Endothelial cell (in vitro differentiated cells): ENCODE measurements at places on chromosomes 13 and 19. TPM values are rescaled to one million over a fixed set of nuclear protein-coding genes. Genes with fewer than 3 reads are reported as not detected.
A peak's percentile ranks its signal among the peaks of the same experiment; 100 is the strongest.

- H3K4me1 ChIP-seq, result no peaks in the 10 kb centered on the region
- H3K36me3 ChIP-seq, result peaks cover 7% of the 10 kb centered on the region
- no peak overlapping the region for H3K4me3 ChIP-seq
- DNase-seq, result no peak
- H3K27me3 ChIP-seq, result no peaks in the 10 kb centered on the region
- H3K27ac ChIP-seq, result no peak overlapping the region
Measured at GRCh38 chr13:45143346-45143751, 23.0 kb downstream of the GTF2F2 start.

DNA sequence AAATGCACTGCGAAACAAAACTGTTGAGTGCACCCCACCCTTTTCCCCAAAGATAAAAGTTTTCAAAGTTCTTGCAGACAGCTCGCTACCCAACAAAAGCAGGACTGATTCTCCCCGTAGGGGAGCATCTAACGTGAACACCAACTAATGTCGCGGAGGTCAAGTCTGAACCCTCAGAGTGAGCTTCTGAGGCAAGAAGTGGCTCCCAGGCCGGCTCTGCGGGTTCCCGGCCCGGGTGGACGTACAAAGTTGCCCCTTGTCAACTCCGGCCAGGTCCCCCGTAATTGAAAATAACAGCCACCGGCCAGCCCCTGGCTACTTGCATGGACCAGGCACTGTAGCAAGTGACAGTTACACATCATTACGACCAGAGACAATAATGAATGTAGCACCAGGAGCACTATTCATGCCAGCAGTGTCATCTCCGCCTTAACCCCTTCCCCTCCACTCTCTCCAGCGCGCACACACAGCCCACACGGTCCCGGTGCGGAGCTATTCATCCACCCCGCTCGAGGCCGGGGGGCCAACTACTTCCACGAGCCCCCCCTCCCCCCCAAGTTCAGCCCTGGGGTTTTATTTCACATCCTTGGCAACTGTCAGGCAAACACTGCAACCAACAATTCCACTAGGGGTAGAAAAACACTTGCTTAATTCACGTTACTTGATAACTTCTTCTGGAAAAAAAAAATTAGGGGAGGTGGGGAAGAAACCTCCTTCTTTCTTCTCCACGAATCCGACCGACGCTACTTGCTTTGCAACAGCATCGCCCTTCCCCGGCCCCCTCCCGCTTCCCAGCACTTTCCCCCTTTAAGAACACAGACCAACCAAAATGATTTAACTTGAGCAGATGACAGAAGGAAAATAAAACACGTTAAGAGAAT is 1.2 kb downstream of the KLF12 start:
- peak; percentile 38 for DNase-seq
- H3K36me3 ChIP-seq, result peaks cover 6% of the 10 kb centered on the region
- peak overlapping the region; percentile 100 for H3K4me3 ChIP-seq

DNA sequence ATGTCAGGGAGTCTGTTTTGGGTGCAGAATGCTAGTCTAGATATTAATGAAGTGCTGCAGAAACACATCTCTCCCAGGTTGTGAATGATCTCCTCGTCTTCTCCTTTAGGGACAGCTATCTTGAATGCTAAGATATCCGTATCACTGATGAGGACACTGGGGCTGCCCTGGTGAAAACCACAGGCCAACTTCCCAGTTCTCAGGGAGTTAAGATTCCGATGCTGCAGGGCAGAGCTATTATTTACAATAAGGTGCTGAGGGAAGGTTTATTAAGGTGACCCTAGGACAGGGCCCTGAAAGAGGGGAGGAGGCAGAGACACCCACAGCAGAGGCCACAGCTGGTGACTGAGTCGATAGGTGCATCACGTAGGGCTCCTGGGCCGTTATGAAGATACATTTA is 66.1 kb downstream of the TNFRSF19 start:
- H3K27me3 ChIP-seq, result no peaks in the 10 kb centered on the region
- no peak for DNase-seq
- H3K36me3 ChIP-seq, result no peaks in the 10 kb centered on the region
- peak overlapping the region; percentile 2 for H3K27ac ChIP-seq
- no peak overlapping the region for H3K4me3 ChIP-seq

ZNF90 gene
- total RNA-seq, result 16.7 TPM

GRCh38 chr13:74550039-74550438 is 415.8 kb upstream of the KLF12 start:
- H3K4me3 ChIP-seq, result no peak overlapping the region
- H3K27me3 ChIP-seq, result no peaks in the 10 kb centered on the region
- no peak overlapping the region for H3K27ac ChIP-seq
- DNase-seq, result no peak

ZNF552 gene
- total RNA-seq, result 7.0 TPM

PRTN3 gene
- not detected for total RNA-seq

GRCh38 chr19:51398096-51398704 is 7.8 kb upstream of the C19orf84 start:
- peaks cover 12% of the 10 kb centered on the region for H3K36me3 ChIP-seq
- no peaks in the 10 kb centered on the region for H3K4me1 ChIP-seq
- no peak overlapping the region for H3K27ac ChIP-seq

DNA sequence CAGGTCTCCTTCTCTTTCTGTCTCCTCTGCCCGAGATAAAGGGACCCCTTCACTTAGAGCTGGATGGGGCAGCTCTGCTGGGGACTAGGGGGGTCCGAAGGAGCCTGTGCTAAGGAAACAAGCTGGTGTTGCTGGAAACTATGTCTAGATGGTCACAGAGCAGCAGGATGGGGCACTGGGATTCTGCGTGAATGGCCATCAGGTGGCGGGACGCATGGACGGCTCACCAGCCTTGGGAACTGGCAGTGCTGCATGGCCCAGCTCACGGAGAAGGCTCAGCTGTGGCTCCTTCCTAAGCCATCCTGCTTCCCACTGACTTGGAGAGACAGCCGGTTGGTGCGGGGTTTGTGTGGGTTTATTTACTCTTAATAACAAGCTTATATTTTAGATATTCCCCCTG is 411.8 kb downstream of the ZNF536 start:
- no peaks in the 10 kb centered on the region for H3K36me3 ChIP-seq
- peaks cover 4% of the 10 kb centered on the region for H3K27me3 ChIP-seq
- DNase-seq, result no peak

DNA sequence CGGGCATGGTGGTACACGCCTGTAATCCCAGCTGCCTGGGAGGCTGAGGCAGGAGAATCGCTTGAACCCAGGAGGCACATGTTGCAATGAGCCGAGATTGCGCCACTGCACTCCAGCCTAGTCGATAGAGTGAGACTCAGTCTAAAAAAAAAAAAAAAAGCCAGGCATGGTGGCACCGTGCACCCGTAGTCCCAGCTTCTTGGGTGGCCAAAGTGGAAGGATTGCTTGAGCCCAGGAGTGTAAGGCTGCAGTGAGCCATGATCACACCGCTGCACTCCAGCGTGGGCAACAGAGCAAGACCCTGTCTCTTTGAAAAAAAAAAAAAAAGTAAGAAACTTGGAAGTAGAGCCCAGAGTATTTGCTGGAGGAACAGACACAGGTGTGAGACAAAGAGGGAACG is 27.7 kb downstream of the CCDC8 start:
- no peak overlapping the region for H3K4me3 ChIP-seq
- H3K4me1 ChIP-seq, result peaks cover 2% of the 10 kb centered on the region
- no peak overlapping the region for H3K27ac ChIP-seq
- H3K36me3 ChIP-seq, result peaks cover 59% of the 10 kb centered on the region
- peaks cover 11% of the 10 kb centered on the region for H3K27me3 ChIP-seq
- no peak for DNase-seq
